ENCODE measurements at places on chromosomes 11 and 22.

DNA sequence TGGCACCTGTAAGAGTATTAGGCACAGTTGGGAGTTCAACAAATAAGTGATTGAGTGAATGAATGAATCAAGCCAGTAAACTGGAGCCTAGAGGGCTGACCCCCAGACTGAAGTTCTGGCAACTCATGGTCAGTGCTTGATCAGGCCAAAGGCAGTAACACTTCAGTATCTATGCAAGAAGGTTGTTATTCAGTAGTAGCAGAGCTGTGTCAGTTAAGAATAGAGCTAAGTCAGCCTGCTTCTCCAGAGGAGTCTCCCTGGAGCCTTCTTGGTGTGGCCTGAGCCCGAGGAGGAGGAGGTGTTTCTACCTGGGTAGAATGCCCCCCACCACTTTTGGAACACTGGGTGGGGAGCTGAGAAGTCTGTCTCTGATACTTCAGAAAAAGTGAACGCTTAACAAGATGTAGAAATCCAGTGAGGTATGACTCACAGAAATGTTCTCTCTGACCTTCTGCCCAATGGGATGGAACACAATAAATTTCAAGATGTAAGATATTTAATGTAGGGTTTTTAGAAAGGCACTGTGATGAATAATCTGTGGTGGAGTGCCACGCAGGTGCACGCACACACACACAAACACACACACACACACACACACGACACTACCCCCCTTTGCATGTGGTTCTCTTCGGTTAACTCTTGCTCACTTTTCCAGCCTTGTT, 219.9 kb downstream of the HIPK3 start:
- DNase-seq = no peak

GRCh38 chr11:125165111-125165842, 726 bp downstream of the PKNOX2 start:
- no peak for DNase-seq

DNA sequence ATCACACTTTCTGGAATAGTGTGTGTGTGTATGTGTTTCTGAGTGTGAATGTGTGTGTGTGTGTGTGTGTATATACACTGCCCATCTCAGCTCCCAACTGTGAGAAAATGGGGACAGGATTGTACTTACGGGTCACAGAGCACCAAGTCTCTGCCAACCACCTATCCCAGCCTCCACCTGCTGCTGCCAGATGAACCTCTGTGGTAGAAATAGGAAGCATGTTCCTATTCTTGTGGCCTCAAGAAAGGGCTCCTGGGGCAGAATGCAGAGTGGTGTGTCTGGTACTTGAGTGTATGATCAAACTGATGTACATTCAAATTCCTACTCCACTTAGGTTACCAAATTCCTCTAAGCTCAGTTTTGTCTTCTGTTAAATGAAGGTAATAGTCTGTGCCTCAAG, 14.6 kb downstream of the UBASH3B start:
- no peak for DNase-seq

- no peak for DNase-seq
These were observed 101.7 kb downstream of the ATM start for GRCh38 chr11:108324587-108324986.

DNA sequence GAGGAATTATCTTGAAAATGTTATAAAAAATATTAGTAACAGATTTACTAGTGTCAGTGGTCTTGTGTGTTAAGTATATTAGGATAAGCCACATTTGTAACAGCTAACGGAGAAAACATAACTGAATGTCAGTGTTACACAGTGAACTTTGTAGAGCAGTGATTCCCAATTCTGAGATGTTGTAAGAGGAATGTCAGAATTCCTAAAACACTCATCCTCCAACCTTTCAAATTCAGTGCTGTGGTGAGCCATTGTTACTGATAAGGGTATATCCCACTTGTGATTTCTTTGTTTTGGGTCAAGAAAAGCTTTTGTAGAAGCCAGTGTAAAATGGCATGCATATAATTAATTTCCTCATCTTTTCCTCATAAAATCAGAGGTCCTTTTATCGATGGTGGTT, 61.9 kb downstream of the ARHGEF12 start:
- DNase-seq = no peak

GRCh38 chr11:9208726-9209501, 56.2 kb downstream of the DENND5A start:
- no peak for DNase-seq

GRCh38 chr11:114180301-114181055, 115.7 kb upstream of the NNMT start:
- peak; percentile 93 for DNase-seq

DNA sequence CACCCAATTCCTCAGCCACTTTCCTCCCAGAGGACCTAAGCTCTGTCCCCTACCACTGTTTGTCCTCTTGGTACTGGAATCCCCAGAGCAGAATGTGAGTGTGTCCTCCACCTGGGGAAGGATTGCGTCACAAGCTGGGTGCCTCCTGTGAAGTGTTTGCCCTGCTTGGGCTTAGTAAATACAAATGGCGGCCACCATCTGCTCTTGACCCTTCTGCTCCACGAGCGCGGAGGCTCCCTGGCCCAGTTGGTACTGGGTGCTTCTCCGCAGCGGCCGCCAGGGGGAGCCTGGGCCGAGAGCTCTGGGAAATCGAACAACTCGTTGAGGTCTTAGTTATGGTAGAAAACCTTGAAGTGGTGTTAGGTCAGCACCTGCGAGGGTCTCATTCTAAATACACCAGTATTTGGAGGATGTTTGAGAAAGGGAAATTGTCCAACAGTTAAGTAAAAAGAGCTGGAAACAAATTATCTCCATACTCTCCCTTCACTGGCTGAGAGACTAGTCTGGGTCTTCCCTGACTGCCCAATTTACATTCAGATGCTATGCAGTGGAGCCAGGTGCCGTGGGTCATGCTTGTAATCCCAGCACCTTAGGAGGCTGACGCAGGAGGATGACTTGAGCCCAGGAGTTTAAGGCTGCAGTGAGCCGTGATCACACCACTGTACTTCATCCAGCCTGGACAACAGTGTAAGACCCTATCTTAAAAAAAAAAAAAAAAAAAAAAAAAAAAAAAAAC, 74.6 kb upstream of the TEAD1 start:
- DNase-seq = peak; percentile 58
